ENCODE measurements at places on chromosomes 6 and 20. TPM values are rescaled to one million over a fixed set of nuclear protein-coding genes. Genes with fewer than 3 reads are reported as not detected.

EYA4 gene
- total RNA-seq, result not detected

MOG gene
- 0.55 TPM for total RNA-seq

CD109 gene
- 3.3 TPM for total RNA-seq

DNA sequence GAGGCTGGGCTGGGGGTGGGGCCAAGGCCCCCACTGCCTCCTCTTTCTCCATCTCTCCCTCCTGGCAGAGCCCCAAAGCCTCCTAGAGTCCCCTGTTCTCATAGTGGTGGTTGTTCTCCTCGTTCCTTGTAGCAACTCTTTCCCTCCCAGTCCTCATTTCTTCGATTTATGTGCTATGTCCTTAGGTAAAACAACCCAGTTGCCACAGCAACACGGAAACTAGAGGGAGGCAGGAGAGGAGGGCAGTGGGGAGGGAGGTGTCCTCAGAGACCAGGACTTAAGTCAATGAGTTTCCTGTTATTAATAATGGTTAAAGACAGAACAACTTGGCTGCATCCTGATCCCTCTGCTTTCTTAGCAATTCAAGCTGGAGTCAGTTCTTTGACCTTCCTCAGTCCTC, 161.0 kb downstream of the INSM1 start:
- no peak for DNase-seq

GRCh38 chr20:30412972-30413371, 844.5 kb upstream of the DEFB115 start:
- DNase-seq, result no peak

DNA sequence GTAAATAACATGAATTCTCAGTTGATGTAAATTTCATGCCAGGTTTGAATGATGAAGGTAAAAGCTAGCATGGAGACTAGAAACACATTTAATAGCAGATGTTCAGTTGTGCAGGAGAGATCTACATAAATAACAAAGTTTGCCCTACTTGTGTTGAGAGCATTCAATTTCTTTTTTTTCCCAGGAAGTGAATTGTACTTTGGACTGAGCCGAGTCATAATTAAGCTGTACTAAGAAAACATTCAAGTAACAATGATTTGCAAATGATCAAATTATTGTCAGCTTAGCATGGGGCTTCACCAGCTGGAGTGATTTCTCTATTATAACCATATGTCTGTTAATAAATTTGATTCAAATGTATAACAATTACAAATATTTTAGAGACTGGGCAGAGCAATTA, 893.5 kb upstream of the MAP3K7 start:
- no peak for DNase-seq
